Right lung (tissue), 10 donors: ENCODE measurements at places on chromosomes 2 and 18. TPM values are rescaled to one million over a fixed set of nuclear protein-coding genes. Genes with fewer than 3 reads are reported as not detected.

DNA sequence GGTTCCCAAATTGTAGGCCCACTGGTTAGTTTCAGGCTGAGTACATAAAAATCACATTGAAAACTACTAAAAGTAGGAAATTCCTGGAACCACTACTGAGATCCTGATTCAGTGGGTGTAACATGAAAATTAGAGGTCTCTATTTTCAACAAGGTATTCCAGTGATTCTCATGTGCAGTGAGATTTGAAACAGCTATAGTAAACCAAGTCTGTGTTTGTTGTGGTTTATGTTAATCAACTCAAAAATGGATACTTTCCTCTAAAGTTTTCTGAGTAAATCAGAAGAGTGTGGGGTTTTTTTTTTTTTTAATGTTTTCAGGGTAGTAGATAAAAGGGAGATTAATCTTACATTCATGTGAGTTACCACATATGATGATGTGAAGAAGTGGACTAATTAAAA is 42.4 kb upstream of the LIMS1 start:
- no peak for DNase-seq

DNA sequence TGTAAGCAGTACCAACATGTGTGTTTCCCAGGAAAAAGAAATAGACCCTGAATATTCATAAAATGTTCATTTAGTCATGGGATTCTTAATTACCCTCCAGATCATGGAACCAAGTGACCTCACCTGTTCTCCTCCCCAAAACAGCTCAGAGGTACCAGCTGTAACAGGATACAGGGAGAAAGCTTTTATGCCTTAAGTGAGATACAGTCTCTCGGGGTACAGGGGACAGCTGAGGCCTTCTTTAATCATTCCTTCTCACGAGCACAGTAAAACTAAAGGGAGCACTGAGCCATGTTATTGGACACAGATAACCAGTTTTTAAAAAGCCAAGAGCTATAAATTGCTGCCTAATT is 16.6 kb downstream of the EPHA4 start:
- no peak for DNase-seq

DNA sequence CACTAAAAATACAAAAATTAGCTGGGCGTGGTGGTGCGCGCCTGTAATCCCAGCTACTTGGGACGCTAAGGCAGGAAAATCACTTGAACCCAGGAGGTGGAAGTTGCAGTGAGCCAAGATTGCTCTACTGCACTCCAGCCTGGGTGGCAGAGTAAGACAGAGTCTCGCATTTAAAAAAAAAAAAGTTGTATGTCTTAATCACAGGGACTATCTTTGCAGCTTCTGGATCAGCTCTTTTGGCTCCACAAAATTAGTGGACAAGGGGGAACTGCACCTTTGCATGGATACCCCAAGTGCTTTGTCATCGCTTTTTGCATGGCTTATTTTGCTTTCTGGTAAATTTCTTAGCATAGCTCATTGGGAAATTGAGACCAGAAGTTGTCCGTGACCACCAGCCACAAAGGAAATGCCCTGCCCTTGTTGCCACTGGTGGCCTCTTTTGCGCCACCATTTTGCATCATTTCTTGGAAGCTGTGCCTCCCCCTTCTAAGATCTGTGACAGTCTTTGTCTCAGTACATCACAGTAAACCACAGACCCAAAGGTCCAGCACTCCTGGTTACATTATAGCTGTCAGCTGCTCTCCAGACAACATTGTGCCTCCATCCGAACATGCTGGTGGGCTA is 43.9 kb upstream of the PCBP1 start:
- no peak for DNase-seq

GRCh38 chr2:151176661-151177060 is 85.0 kb downstream of the RBM43 start:
- no peak for DNase-seq

GRCh38 chr2:29954316-29954715 is 32.9 kb upstream of the ALK start:
- no peak for DNase-seq

GRCh38 chr18:58635891-58636290 is 7.0 kb upstream of the ALPK2 start:
- no peak for DNase-seq

DNA sequence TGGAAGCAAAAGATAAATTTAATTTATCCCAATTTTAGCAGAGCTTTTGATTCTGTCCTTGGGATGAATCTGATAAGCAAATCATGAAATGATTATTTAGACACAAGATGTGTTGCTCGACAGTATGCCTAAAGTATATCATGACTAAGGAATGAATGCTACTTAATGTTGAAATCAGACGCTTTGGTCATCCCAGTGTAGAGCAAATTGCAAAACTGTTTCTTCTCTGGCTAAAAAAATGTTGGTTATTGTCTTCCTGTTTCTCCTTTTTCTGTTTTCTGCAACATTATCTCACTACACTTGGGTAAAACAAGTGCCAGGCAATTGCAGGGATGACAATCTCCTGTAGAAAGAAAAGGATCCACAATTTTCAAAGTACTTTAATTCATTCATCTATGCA is 66.4 kb downstream of the BABAM2 start:
- no peak for DNase-seq

DNA sequence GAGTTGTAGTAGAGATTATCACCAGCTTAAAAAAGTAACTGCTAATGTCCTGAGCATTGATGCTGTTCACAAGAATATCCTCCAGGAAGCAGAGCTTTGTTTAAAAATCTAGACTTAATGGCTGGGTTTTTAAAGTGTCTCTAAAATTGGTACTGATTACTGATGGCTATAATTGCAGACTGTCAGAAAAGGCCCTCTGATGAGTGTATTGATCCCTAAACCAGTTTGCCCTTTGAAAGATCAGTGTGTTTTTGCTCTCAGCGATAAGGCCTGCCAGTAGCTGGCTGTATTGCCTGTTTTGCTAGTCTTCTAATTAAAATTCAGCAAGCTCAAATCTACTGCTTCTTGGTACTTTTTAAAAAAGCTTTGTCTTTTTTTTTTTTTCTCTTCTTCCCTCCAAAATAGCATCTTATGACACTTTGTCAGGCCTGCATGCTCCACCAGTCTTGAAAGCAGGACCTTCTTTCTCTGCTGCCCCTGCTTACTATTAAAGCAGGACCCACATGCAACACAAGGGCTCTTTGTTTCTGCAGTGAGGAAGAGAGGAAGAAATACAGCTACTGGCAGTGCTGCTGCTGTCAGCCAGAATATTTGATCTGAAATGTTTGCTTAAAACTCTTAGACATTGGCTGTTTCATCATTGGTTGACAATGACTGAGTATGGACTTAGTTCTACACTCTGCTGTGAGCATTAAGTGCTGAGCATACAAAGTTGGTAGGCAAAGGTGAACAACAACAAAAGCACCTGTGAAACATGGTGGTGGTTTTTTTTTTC is 1.8 kb downstream of the SEC11C start:
- DNase-seq, result peak; percentile 17

DNA sequence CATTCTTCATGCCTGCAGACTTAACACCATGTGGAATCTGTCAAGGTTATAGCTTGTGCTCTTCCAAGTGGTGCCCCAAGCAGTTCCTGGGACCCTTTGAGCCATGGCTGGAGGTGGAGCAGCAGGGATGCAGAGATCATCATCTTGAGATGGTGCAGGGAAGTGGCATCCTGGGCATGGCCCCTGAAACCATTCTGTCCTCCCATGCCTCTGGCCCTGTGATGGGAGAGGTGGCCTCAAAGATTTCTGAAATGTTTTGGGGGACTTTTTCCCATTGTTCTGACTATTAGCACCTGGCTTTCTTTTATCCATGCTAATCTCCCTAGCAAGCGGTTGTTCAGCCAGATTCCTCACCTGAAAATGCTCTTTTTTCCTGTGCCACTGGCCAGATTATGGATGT is 10.3 kb upstream of the TMEM37 start:
- no peak for DNase-seq

GRCh38 chr2:158633261-158633660 is 161.9 kb upstream of the DAPL1 start:
- DNase-seq, result no peak

DNA sequence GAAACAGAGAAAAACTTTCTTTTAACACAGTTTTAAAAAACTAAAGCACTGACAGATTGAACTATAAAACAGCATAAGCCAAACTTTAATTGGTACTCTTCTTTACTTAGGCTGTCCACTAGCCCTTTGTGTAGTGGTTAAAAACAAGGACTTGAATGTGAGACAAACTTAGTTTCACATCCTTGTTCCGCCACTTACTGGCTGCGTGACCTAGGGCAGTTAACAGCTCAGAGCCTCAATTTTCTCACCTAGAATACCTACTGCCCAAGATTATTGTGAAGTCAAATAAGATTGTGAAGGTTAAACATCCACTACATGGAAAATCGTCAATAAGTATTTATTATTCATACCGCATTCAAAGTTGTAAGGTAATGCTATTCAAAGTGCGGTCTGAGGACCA is 2.0 kb downstream of the WDR35 start:
- no peak for DNase-seq

DNA sequence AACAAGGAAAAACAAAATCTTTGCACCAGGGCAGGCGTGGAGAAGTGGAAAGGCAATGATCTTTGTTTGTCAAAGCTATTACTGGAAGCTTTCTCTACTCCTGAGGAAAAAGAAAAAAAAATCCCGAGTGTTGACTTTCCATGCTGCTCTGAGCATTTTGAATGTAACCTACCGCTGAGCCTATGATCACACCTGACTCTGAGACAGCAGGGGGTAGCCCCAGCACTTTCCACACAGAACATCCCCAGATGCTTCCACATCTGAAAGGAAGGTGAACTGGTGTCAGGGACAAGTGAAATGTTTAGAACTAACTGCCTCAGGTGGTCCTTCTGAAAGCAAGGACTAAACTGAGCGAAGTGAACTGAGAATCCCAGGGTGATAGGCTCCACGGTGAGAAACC is 1315.1 kb upstream of the DDX18 start:
- no peak for DNase-seq

DNA sequence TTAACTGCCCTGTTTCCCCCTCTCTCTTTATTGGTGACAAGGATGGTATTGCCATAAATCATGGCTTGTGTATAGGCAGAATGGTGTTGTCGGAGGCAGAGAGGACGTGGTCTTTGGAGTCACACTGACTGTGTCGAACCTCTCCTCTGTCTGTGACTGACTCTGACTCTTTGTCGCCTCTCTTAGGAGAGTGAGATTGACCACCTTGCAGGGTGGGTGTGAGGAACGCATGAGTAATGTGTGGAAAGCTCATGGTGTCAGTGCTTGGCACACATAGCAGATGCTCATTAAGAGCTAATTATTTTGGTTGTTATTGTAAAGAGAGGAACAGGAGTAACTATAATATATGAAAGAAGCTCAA is 145.6 kb downstream of the TTC27 start:
- no peak for DNase-seq

DNA sequence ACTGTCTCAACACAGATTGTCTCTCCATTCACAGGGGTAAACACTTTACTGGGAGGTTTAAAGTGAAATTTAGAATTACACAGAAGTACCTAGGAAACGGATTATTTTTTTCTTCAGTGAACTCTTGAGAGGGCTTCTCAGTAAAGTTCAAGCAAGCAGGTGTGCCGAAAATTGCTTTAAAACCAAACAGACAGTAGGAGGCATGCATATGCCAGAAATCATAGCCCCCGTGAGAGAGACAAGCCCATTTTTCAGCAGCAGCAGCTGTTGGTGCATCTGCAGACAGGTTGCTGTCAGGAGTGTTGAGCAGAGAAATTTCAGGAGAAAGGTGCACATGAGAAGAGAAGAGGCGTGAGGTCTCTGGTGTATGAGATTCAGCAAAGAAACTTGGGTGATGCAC is 2115.5 kb upstream of the CELF4 start:
- no peak for DNase-seq

The HOXD4 gene
- 0.56 TPM for polyA plus RNA-seq

The MARCHF4 gene
- polyA plus RNA-seq, result 0.24 TPM

The RAB1A gene
- polyA plus RNA-seq, result 168 TPM
